ENCODE measurements at places on chromosomes 2 and 18.

- DNase-seq, result peak; percentile 98
Observed at GRCh38 chr18:57819671-57820460, 16.8 kb upstream of the ATP8B1 start.

DNA sequence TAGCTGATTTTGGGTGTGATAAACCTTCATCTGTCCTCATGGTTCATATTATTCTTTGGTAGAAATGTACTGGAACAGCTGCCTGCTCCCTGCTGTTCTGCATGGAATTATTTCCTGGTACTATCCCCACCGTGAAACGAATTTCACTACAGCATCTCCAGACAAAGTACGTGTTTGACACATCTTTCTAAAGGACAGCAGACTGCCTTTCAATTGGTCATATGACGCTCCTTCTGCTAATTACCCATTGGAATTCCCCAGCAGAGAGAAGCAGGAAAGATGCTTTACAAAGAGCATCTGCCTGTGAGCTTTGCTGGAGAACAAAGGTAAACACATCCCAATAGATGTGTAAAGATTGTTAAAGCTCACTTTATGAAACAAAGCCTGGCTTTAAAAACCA lies 4.4 kb upstream of the RFX8 start:
- no peak for DNase-seq

DNA sequence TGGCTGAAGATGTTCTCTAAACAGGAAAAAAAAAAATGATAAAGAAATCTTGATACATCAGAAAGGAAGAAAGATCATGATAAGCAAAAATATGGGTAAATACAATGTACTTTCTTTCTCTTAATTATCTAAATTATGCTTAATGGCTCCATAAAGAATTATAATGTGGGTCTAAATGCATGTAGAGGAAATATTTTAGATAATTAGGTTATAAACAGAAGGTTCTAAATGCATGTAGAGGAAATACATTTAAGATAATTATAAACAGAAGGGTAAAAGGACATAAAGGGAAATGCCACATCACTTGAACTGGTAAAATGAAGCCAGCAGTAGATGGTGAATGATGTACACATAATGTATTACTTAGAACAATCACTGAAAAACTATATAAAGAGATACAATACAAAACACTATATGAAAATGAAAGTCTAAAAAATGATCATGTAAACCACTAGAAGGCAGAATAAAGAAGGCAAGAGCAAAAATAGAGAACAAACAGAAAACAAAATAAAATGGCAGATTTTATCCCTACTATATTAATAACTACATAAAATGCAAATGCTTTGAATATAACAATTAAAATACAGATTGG lies 308.4 kb upstream of the CDH2 start:
- DNase-seq, result no peak

GRCh38 chr2:222577341-222577740 lies 78.6 kb downstream of the FARSB start:
- no peak for DNase-seq

All from lung microvascular endothelial cell (primary cell).